ENCODE measurements at places on chromosomes 2 and 18. TPM values are rescaled to one million over a fixed set of nuclear protein-coding genes. Genes with fewer than 3 reads are reported as not detected.

GRCh38 chr2:60105906-60106305, 447.5 kb downstream of the BCL11A start:
- H3K4me3 ChIP-seq = no peak overlapping the region
- H3K36me3 ChIP-seq = no peaks in the 10 kb centered on the region
- no peaks in the 10 kb centered on the region for H3K4me1 ChIP-seq
- no peaks in the 10 kb centered on the region for H3K27me3 ChIP-seq
- no peak for DNase-seq

COLEC11 gene
- not detected for total RNA-seq

MCM6 gene
- 30.9 TPM for total RNA-seq

- H3K27ac ChIP-seq = no peak overlapping the region
- no peak for DNase-seq
- H3K27me3 ChIP-seq = no peaks in the 10 kb centered on the region
- H3K4me3 ChIP-seq = no peak overlapping the region
- no peaks in the 10 kb centered on the region for H3K36me3 ChIP-seq
- H3K4me1 ChIP-seq = no peaks in the 10 kb centered on the region
Measured at GRCh38 chr18:33183136-33183535, 257.4 kb downstream of the CCDC178 start.

DNA sequence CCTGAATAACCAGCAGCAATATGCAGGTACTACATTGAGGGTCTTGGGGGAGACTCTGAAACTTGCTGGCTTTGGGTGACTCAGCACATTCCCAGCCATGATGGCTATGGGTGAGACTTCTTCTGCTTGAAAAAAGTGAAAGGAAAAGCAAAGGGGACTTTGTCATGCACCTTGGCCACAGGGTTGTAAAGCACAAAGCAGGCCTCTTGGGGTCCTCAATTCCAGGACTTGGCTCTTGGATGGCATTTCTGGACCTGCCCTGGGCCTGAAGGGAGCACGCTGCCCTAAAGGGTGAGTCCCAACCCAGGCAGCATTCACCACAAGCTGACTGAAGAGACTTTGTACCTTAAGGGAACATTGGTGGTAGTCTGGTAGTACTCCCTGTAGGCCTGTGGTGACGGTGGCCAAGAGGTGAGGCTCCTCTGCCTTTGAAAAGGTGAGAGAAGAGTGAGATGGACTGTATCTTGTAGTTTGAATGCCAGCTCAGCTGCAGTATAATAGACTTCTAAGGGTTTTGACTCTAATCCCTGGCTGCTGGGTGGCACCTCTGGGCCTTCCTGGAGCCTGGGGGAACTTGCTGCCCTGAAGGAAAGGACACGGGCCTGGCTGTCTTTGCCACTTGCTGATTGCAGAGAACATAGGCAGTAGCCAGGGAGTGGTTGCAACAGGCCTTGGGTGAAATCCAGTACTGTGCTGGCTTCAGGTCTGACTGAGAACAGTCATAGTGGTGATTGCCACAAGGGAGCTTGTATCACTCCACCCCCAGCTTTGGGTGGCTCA, 36.5 kb upstream of the CYTIP start:
- no peaks in the 10 kb centered on the region for H3K27me3 ChIP-seq
- peaks cover 15% of the 10 kb centered on the region for H3K4me1 ChIP-seq
- peak overlapping the region; percentile 21 for H3K27ac ChIP-seq
- H3K4me3 ChIP-seq = peak overlapping the region; percentile 61
- H3K36me3 ChIP-seq = no peaks in the 10 kb centered on the region

ZNF521 gene
- 1.1 TPM for total RNA-seq

DNA sequence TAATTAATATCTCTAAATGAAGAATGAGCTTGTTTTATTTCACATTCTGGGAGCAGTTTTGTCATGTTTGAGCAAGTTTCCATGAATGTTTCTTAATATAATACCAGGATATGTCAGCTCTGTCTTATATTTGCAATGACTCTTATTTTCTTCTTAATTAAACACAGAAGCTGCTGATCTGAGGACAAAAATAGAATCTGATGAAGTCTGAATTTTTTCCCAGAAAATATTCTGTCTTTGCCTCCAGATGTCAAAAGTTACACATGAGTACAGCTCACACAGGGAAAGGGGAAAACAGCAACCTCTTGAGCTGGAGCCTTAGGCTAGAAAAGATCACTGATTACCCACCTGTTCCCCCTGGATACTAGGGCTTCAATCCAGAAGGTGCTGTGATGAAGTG, 606.6 kb upstream of the SYT4 start:
- H3K4me3 ChIP-seq = no peak overlapping the region
- H3K27ac ChIP-seq = no peak overlapping the region

ACVR1C gene
- 8.5 TPM for total RNA-seq

GRCh38 chr2:233115741-233116140, 55.6 kb downstream of the INPP5D start:
- no peak for DNase-seq
- H3K4me1 ChIP-seq = peaks cover 39% of the 10 kb centered on the region
- H3K4me3 ChIP-seq = no peak overlapping the region
- no peaks in the 10 kb centered on the region for H3K27me3 ChIP-seq

DNA sequence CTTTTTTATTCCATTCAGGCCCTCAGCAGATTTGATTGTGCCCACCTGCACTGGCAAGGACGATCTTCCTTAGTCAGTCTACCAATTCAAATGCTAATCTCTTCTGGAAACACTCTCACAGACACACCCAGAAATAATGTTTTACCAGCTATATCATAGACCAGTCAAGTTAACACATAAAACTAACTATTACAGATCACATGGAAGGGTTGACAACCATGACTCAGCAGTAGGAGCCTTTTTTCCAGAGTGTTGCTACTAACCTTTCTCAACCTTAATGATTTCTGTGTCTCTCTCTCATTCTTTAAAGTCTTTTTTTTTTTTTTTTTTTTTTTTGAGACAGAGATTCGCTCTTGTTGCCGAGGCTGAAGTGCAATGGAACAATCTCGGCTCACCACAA, 143.5 kb upstream of the MSH6 start:
- no peak overlapping the region for H3K27ac ChIP-seq
- no peaks in the 10 kb centered on the region for H3K4me1 ChIP-seq
- no peak overlapping the region for H3K4me3 ChIP-seq
- H3K27me3 ChIP-seq = peaks cover 6% of the 10 kb centered on the region
- no peaks in the 10 kb centered on the region for H3K36me3 ChIP-seq
- no peak for DNase-seq

- peak overlapping the region; percentile 28 for H3K4me3 ChIP-seq
- no peak for DNase-seq
- peaks cover 5% of the 10 kb centered on the region for H3K36me3 ChIP-seq
- H3K4me1 ChIP-seq = no peaks in the 10 kb centered on the region
Measured at GRCh38 chr2:227616631-227617030, 667 bp upstream of the SCYGR4 start.

GRCh38 chr2:3563521-3563976, 5.4 kb upstream of the RNASEH1 start:
- H3K4me1 ChIP-seq = peaks cover 2% of the 10 kb centered on the region
- no peaks in the 10 kb centered on the region for H3K27me3 ChIP-seq
- H3K36me3 ChIP-seq = peaks cover 2% of the 10 kb centered on the region
- no peak overlapping the region for H3K27ac ChIP-seq
- no peak for DNase-seq

DNA sequence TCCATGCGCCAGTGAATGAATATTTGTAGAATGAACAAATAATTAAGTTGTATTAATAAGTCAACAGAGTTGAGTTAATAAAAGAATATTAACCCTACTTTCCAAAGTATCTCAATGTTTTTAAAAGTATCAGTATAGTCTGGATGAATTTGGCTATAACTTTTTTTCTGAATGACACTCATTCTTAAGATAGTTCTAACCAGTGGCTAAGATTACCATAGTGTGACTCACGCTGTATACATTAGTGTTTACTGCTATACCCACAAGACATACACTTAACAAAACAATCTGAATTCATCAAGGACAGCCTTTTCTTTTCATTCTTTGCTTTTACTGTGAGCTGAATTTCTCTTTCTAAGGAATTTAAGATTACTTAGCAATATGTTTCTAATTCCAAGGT, 77.0 kb upstream of the PDE1A start:
- no peaks in the 10 kb centered on the region for H3K36me3 ChIP-seq
- no peak overlapping the region for H3K27ac ChIP-seq
- no peaks in the 10 kb centered on the region for H3K4me1 ChIP-seq
- H3K27me3 ChIP-seq = no peaks in the 10 kb centered on the region

FOXD4L1 gene
- total RNA-seq = 0.10 TPM

ZAP70 gene
- total RNA-seq = 439 TPM
